ENCODE measurements at places on chromosomes 3 and 15. TPM values are rescaled to one million over a fixed set of nuclear protein-coding genes. Genes with fewer than 3 reads are reported as not detected.

GOLGA8B gene
- total RNA-seq, result 38.8 TPM

PEAK1 gene
- 12.5 TPM for total RNA-seq

XCR1 gene
- not detected for total RNA-seq

DLL4 gene
- total RNA-seq, result 0.20 TPM

DUOXA2 gene
- total RNA-seq, result not detected

GRAMD1C gene
- total RNA-seq, result not detected

Data from HepG2 (cell line).